ENCODE measurements at places on chromosomes 7 and 10.

DNA sequence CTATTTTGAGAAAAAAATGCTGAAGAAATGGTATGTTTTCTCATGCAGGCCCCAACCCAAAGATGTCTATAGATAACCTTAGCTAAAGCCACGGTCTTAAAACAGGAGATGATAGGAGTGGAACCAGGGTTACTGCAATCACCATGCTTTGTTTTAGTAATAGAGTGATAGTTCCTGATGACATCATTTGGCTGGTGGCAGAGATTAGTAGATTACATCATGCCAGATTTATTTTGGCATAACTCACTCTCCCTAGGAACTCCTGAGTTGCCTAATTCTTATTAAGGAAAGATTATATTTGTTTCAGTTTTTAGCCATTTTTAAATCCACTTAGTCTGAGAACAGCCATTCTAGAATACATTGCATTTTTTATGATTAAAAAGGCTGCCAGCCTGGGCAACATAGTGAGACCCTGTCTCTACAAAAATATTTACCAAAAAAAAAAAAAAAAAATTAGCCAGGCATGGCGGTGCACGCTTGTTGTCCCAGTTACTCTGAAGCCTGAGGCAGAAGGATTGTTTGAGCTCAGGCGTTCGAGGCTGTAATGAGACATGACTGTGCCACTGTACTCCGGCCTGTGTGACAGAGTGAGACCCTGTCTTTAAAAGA, 17.8 kb downstream of the ENO4 start:
- DNase-seq = peak; percentile 9

DNA sequence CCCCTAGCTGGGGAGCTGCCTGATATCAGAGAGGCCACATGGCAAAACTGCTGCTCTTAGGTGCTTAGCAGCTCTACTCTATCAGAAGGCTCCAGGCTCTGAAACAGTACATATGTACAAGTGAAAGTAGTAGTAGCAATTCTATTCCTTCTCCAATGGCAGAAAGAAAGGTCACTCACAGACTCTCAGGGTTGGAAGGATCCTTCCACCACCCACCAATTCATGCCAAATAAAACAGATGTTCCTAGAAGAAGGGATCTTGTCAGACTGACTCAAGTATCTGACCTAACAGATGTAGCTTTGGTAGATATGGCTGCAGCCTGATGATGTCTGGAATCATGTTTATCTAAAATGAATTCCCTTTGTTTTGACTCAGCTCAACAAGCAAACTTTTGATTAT, 8.0 kb upstream of the ALDH18A1 start:
- DNase-seq = no peak

DNA sequence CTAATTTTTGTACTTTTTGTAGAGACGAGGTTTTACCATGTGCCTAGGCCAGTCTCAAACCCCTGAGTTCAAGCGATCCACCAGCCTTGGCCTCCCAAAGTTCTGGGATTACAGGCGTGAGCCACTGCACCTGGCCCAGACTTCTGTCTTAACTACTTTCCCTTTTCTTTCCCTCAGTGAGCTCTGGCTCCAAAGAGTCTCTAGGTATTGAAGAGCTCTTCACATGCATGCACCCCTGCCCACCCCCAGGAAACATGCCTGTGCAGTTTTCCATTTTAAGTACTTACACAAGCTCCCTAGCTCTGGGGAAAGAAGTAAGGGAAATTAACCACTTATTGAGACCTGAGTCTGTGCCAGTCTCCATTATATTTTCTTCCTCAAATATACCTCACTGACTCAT, 2.0 kb downstream of the MYOZ1 start:
- DNase-seq = no peak

DNA sequence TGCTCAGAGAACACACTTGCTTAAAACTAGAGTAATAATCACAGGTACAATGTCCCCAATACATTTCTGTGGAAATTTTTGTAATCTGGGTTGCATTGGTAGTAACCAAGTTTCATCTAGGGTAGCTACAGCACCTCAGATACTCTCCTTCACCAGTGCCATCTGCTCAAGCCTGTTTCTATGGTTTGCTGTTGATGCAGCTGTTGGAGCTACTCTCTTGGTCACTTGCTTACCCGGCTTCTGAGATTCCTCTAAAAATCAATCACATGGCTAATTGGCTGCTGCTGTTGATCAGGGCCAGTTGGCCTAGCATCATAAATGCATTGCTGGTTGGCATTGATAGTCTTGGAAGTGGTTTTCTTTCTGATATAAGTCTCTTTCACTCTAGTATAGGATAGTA, 220.8 kb downstream of the BICC1 start:
- no peak for DNase-seq

DNA sequence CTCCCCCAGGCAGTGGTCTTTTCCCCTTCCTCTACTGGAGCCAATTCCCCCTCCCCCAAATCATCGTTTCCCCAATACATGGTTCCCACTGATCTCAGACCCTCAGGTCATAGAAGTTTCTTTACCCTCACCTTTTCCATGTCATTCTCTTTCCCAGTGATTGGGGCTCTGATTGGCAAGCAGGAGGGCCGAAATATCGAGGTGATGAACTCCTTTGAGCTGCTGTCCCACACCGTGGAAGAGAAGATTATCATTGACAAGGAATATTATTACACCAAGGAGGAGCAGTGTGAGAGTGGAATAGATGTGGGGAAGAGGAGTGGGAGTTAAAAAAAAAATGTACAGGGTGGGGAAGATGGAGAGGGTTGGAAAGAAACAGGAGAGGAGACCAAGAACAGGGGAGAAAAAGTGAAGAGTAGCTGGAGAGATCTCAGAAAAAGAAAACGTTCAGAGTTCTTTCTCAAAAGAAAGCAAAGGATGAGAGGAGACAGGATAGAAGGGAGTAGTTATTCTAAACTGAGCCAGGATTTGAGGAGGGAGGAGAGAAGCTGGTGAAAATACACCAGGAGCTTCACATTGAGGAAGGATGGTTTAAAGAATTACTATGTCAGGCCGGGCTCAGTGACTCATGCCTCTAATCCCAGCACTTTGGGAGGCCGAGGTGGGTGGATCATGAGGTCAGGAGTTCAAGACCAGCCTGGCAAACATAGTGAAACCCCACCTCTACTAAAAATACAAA, 858 bp downstream of the COPS6 start:
- peak; percentile 58 for DNase-seq

DNA sequence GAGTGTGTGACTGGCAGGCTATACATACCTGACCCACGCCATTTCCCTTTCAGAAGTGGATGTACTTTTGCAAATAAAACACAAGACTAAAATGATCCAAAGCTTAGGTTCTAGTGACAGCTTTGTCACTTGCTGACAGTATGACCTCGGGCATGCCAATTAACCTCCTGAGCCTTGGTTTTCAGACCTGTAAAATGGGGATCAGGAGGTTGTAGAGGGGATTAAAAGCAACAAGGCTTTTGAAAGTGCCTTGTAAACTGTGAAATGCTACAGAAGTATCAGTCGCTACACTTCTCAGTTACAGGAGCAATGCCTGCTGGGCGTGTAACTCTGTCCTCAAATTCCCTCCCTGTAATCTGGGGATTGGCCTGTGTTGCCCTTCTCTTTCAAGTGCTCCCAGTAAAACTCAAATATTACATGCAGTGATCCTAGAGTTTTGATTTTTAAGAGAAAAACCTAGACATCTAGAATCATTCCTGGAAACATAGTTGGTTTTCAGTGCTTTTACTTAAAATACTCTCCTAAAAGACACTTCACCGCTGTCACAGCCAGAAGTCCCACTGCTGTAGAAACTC, 8.8 kb upstream of the GRB10 start:
- no peak for DNase-seq

- no peak for DNase-seq
Measured at GRCh38 chr7:90919816-90920215, 323.7 kb downstream of the CDK14 start.

DNA sequence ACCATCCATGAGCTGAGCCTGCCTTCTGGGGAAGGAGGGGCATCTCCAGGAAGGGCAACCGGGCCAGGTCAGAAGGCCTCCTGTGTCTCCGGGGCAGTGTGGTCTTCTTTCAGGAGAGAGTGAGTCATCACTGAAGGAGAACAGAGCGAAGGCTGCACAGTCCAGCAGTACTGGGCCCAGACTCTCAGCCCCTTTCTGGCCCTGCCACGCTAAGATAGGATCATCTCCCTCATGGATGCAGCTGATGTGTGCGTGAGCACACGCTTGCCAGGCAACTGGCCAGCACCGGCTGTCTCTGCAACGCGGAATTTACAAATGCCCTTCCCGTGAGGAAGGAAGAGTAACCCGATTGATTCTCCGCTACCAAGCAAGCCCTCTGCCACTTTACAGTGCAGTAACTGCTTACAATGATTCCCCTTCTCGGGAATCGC, 328.2 kb downstream of the TNS3 start:
- DNase-seq = peak; percentile 93

DNA sequence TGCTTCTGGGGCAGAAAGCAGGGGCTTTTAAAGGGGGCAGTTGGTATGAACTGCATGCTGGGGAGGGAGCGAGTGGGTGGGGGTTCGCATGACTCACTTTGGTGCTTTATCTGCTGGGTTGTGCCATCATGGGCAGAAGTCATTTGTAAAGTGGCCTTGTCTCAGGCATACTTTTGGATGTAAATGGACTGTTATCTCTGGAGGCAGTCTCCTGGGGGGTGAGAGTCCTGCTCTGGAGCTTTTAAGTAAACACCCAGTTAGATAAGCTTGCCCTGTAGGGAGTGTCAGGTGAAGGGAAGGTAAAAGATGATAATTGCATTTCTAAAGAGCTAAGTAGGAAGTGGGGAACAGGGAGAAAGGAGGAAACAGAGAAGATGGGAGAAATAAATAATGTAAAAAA, 1.6 kb upstream of the GSTO1 start:
- no peak for DNase-seq

GRCh38 chr7:30281791-30282190, 2.6 kb upstream of the ZNRF2 start:
- no peak for DNase-seq

GRCh38 chr10:114874827-114875411, 53.3 kb downstream of the FHIP2A start:
- peak; percentile 82 for DNase-seq

DNA sequence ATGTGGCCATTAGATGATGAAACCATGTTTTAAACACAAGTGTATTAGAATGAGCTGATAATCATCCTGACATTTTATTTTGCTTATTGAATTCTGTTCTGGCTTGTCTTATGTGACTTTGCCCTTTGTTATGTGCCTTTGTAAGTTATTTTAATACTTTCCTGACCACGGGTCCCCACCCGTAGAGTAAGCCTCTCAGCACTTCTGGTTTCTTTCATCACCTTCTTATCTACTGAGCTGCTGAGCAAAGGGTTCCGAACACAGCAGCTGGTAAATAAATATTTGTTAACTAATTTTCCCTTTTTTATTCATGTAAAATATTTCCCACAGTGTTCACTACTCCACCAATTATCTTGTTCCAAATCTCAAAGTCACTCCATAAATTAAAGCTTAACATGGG, 1115.3 kb downstream of the SORCS3 start:
- DNase-seq = no peak

GRCh38 chr10:101941871-101942270, 98.3 kb upstream of the KCNIP2 start:
- peak; percentile 56 for DNase-seq

GRCh38 chr10:112361951-112362751, 11.8 kb upstream of the ACSL5 start:
- peak; percentile 68 for DNase-seq

DNA sequence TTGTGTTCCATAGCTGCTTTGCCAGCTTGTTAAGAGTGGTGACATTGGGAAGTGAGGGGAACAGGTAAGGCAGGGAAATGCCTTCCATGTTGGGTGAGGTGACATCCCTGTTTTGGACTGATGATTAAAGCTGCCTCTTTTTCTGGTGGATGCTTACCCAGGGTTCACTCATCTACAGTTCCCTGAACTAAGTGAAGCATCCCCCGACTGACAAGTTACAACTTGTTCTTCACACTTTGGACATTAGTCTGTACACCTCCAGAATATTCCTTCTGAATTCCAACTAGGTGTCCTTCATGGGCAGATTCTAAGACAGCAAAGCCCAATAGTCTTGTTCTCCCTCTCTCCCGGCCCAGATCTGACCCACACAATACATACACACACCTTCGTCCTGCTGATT, 63.4 kb downstream of the HDAC9 start:
- no peak for DNase-seq

- DNase-seq = no peak
Measured at GRCh38 chr7:90229682-90230081, 15.3 kb upstream of the CFAP69 start.

DNA sequence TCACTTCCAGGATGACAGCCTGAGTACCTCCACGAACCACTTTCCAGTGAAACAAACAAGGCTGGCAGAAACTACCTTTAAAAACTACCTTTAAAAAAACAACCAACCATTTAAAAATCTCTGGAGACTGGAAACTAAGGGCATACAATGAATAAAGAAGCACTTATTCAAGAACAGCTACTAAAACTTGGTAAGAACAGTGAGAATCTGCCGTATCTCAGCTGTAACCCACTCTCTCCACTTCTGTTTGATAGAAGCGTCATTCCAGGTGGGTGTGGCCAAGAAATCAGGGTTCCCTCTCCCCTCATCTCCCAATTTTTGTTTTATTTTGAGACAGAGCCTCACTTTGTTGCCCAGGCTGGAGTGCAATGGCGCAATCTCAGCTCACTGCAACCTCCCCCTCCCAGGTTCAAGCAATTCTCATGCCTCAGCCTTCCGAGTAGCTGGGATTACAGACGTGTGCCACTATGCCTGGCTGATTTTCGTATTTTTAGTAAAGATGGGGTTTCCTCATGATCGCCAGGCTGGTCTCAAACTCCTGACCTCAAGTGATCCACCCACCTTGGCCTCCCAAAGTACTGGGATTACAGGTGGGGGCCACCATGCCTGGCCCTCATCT, 158.8 kb upstream of the CHST15 start:
- DNase-seq = no peak

DNA sequence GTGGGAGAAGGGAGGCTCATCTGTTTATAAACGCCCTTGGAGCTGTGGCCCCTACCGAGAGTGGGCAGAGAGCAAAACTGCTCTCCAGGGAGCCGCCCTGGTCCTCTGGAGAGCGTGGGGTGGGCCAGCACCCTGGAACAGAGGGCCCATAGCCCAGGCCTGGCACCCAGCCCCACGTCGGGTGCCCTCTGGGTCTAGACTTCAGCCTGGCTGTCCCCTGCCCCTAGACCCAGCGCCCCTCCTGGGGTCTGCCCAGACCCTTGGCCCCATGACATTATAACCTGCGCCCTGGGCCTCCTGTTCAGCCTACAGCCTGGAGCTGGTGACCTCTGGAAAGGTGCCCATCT, 24.7 kb downstream of the GET4 start:
- DNase-seq = no peak

DNA sequence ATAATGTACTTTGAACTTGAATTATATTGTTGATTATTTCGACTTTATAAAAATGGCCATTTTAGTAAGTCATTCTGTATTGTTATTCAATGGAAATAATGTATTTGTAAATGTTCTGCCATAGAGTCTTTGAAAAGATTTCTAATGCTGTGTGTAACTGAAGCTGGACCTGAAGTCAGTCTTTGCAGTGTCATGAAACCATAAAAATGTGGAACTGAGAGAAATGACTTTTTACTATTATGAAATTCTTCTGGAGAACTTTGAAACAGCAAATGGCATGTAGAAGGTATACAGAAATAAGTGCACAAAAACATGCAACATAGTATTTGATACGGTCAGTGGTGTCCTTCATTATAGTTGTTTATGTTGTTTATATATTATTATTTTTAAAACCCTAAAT, 59.7 kb upstream of the ADRA2A start:
- DNase-seq = no peak

- DNase-seq = peak; percentile 1
Measured at GRCh38 chr7:32299133-32299702, 191.0 kb downstream of the LSM5 start.

- DNase-seq = peak; percentile 63
Measured at GRCh38 chr7:18958627-18959026, 158.8 kb downstream of the TWIST1 start.

GRCh38 chr10:123150986-123151736, 3.0 kb upstream of the BUB3 start:
- peak; percentile 29 for DNase-seq

Data from mesenchymal stem cell (in vitro differentiated cells and primary cell).